HTR-8/SVneo (cell line): ENCODE measurements at places on chromosomes 2 and 18.

DNA sequence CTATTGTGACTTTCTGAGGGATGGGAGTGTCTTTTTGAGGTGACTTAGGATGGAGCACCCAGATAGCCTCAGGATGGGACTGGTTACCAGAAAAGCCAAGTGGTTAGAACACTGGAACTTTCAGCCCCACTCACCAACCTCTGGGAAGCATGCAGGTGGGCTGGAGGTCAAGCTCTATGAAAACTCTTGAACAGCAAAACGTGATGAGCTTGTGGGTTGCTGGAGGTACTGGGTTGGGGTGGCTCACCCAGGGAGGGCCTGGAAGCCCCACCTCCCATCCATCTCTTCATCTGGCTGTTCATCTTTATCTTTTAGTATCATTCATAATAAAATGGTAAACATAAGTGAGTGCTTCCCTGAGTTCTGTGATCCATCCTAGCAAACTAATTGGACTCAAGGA is 216.4 kb downstream of the SPP2 start:
- DNase-seq = no peak

GRCh38 chr2:72050734-72051133 is 96.9 kb downstream of the CYP26B1 start:
- DNase-seq = no peak

GRCh38 chr2:73253400-73253799 is 19.3 kb downstream of the CCT7 start:
- DNase-seq = no peak

GRCh38 chr2:235106874-235107639 is 155.2 kb downstream of the SH3BP4 start:
- peak; percentile 85 for DNase-seq

- DNase-seq = no peak
These were observed 20.5 kb upstream of the DCC start for GRCh38 chr18:52319424-52319983.

DNA sequence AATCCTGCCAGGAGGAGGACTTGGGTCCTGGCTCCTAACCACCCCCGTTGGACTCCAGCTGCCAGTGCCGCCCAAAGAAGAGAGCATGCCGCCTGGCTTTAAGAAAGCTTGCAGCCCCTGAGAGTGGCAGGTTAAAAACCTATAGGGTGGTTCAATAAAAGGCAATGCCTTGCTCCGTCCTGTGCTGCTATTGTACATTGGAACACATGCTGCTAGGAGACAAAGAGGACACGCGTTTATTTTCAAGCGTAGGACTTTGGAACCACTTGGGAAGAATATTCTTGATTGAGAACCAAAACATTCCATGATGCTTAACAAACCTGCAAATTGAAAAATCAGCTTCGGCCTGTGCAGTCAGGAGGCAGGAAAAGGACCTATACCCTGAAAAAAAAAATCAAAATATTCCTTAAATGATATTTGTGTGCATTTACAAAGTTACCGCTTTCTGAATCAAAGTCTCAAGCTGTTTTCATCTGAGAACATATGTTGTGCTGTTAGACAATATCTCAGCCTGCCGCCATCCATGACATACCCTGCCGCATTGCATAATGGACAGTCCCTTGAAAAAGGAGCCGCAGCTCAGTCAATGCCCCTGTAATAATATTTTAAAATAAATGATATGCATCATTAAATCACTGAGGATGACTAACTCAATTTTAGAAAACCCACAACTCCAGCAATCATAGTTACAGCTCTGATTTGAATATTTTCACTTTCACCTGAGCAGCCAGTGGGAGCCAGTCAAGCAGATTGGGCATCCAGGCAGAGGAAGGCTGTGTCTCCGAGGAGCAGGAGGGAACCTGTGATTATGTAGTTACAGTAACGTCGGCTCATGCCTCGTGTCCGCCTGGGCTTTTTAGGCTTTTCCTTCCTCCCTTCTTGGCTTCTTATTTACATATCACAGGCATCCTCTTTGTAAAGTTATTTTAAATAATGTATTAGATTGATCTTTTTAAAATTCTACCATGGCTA is 805.6 kb upstream of the FANCL start:
- no peak for DNase-seq

DNA sequence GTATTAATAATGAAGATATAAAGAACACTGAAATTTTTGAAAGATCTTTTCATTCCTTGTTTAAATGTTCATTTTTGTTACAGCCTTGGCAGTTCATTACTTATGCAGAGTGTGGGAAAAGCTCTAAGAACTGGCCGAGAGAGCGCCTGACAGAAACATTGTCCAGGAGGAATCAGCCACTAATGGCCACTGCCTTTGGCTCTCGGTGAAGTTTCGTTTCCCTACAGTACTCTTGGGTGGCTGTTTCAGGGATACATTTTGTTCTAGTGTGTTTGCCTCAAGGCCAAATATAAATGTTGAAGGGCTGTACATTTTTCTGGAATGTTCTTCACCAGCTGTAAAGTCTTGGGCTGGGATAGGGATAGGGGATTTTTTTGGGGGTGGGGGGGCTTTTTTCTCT is 10.7 kb downstream of the SPTBN1 start:
- DNase-seq = no peak

- no peak for DNase-seq
These were observed 1.2 kb upstream of the TRAPPC8 start for GRCh38 chr18:31943878-31944816.

DNA sequence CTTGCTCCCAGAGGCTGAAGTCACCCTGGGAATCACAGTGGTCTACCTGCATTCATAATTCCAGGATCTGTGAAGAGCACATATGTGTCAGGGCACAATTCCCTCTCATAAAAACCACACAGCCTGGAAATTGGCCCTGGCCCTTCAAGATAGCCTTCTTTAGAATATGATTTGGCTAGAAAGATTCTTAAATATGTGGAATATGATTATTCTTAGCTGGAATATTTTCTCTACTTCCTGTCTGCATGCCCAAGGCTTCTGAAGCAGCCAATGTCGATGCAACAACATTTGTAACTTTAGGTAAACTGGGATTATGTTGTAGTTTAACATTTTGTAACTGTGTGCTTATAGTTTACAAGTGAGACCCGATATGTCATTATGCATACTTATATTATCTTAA is 24.2 kb downstream of the ICOS start:
- DNase-seq = no peak

GRCh38 chr2:171972329-171972982 is 27.3 kb upstream of the METAP1D start:
- no peak for DNase-seq

- no peak for DNase-seq
These were observed 6.8 kb upstream of the ARHGAP25 start for GRCh38 chr2:68727683-68728375.

- no peak for DNase-seq
These were observed 58.1 kb upstream of the RNU4ATAC start for GRCh38 chr2:121472470-121472993.

DNA sequence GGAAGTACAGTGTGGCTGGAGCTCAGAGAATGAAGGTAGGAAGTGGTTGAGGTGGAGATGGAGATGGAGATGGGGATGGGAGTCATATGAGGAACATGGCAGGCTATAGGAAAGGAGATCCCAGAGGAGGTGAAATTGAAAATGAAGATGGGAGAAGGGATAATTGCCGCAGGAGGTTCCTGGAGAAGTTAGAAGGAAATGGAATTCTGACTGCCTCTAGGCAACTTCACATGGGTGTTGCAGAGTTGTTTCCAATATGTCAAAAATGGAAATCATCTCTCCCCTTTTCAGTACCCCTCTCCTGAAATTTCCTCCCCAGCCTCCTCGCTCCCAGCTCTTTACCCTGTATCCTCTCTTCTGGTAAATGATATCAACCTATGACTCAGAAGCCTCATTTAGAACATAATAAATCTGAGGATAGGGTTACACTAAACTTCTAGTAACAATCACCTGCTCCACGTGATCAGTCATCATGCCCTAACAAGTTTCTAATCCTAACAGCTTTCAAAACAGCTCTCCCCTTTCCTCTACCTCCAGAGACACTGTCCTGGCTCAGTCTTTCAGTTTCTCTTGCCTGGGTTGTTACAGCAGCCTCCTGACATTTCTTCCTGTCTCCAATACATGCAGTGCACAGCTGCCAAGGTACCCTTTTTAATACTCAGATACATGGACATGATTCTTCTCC is 201.9 kb upstream of the RBMS1 start:
- DNase-seq = no peak

GRCh38 chr18:30682672-30683071 is 359.9 kb downstream of the DSC3 start:
- no peak for DNase-seq

- DNase-seq = no peak
These were observed 1598.9 kb upstream of the PIK3C3 start for GRCh38 chr18:40356168-40356567.

GRCh38 chr2:48677450-48677849 is 59.8 kb downstream of the GTF2A1L start:
- DNase-seq = no peak

- DNase-seq = no peak
These were observed 164.1 kb downstream of the KIAA1328 start for GRCh38 chr18:36993068-36993467.

DNA sequence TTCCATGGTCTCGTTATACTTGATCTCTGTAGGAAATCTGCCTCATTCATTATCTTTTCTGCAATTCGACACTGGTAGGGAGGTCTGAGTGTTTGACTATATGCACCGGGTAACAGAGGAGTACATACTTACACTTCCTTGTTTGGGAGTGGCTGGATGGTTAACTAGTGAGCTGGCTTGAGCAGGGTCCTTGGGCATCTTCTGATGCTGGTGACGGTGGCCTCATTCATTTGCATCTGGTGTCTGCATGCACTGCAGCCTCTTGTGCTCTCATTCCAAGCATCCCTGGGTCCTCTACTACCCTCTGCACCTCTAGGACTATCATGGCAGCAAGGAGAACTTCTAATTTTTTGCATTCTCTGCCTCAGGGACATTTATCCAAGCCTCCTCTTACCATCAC is 100.0 kb upstream of the TCF4 start:
- DNase-seq = no peak

- DNase-seq = no peak
These were observed 68.1 kb downstream of the PARD6G start for GRCh38 chr18:80178935-80179818.

GRCh38 chr18:59631583-59632181 is 65.5 kb downstream of the CCBE1 start:
- peak; percentile 37 for DNase-seq

- no peak for DNase-seq
These were observed 50.7 kb downstream of the AFTPH start for GRCh38 chr2:64574871-64575270.

DNA sequence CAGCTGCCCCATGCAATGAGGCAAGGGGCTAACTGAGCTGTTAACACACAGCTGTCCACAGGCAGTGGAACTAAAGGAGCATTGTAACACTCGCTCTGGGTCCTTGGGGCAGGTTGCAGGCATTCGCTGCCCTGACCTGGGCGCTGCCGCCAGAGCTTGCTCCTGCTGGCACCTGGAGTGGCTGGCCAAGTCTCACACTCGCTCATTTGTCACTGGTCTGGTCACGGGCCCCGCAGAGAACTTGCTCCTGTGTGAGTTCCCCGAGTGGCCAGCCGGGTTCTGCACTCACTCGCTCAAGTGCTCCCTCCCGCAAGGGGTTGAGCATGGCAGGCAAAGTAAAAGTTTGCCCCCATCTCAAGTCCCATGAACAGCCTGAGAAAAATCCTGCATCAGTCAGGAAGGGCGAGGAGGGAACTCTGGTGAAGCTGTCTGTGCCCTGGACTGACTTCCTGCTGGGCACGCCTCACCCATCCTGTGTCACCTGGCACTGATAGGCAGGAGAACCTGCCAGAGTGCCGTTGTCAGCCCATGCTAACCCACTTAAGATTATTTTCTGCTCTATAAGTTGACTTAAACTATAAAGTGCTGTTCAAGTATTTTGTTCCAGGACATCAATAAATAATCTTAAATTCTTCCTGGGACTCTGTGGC is 934.8 kb upstream of the GYPC start:
- no peak for DNase-seq

- no peak for DNase-seq
These were observed 1.5 kb downstream of the MALL start for GRCh38 chr2:110113961-110114591.

DNA sequence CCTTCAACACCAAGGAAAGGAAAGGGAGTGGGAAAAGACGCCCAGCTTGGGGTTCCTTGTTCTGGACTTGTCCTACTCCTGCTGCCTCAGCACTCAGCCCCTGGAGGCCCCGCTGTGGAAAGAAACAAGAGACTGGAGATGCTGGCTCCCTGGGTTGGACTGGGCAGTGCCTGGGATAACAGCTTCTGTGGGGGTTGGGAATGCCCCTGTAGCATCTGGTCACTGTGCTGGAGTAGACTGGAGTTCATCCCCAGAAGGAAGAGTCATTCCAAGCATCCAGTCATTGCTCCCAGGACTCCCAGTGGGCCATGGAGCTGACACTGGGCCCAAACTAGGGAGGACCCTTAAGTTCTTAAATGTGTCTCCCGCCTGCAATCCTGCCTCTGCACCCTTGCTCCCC is 129.3 kb upstream of the HAAO start:
- DNase-seq = no peak

DNA sequence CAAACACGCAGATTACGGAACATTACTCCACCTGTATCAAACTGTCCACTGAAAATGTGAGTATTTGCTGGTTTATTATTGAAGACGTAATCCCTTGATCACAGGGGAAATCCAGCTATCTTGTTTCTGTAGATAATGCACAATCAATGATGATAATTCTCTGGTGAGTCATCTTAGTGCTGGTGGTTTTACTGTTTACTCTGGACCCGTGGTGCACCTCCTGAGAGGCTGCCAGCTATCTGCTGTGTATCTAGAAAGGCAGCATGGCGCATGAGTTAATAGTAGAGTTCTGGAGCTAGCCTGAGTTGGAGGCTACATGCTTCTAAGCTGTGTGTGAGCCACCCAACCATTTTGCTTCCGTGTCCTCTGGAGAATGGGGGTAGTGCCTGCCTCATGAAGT is 6.5 kb downstream of the NCAPH start:
- peak; percentile 69 for DNase-seq

- no peak for DNase-seq
These were observed 1.4 kb downstream of the CMPK2 start for GRCh38 chr2:6864231-6864754.

DNA sequence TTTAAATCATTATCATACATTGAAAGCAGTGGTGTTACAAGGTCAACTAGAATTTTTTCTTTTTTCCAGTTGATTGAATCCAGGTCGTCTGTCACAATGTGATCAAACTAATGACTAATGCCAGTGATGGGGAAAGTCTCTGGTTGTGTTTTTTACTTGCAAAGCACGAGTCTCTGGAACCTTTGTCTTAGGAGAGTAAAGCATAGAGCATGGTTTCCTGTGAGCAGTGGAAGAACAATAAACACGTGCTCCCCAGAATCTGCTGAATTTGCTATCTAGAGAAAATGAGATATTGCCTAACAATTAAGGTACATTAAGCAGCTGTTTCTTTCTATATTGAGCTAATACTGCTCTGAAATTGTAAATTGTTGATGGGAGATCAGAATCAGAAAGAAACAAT is 1332.4 kb upstream of the TMEFF2 start:
- DNase-seq = no peak

GRCh38 chr18:24089515-24090337 is 49.1 kb upstream of the CABYR start:
- DNase-seq = no peak

- no peak for DNase-seq
These were observed 49.7 kb downstream of the RIF1 start for GRCh38 chr2:151459358-151459757.

GRCh38 chr2:188456114-188456909 is 164.6 kb downstream of the GULP1 start:
- no peak for DNase-seq
